ENCODE measurements at places on chromosomes 1 and 21. TPM values are rescaled to one million over a fixed set of nuclear protein-coding genes. Genes with fewer than 3 reads are reported as not detected.

DNA sequence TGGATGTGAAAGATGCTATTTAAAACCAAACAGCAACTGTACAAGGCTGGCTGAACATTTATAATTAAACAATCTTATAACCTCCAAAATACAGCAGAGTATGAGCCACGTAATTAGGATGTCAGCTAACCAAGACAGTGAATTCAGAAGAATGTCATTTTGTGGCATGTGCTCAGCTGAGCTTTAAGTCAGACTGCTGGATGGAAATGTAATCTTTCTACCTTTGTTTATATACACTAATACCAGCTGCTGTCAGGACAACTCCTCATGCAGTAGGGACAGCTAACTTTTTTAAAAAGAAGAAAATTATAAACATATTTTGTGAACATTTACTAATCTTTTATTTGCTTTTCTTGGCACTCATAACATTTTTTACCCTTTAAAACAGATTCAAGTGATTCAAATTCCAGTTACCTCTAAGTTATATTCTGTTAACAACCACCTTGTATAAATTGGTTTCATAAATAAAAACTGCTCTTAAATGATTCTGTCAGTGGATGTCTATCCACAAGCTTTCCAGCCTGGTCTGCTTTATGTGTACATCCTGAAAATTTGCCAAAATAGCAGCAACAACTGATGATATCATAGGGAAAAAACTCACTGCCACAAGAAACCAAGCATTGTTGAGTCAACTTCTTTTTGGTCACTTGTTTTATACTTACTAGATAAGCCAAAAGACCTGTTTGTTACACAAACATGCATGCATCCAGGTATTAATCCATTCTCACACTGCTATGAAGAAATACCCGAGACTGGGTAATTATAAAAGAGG, 36.1 kb downstream of the DPH5 start:
- H3K27me3 ChIP-seq = no peaks in the 10 kb centered on the region
- H3K36me3 ChIP-seq = peaks cover 20% of the 10 kb centered on the region
- H3K4me3 ChIP-seq = no peak overlapping the region
- H3K4me1 ChIP-seq = no peaks in the 10 kb centered on the region
- DNase-seq = no peak

GRCh38 chr1:160432371-160432786, 32.0 kb downstream of the VANGL2 start:
- H3K27ac ChIP-seq = peak overlapping the region; percentile 65
- H3K27me3 ChIP-seq = no peaks in the 10 kb centered on the region
- H3K36me3 ChIP-seq = no peaks in the 10 kb centered on the region

ZNF697 gene
- not detected for polyA plus RNA-seq

FMO5 gene
- 0.82 TPM for polyA plus RNA-seq

NUP210L gene
- polyA plus RNA-seq = 0.02 TPM
